Activated CD4-positive, alpha-beta T cell treated with anti-CD3 and anti-CD28 coated beads, Interleukin-2, amount 10 ng/mL, durations not matched to agents 7 days and 5 days (primary cell): ENCODE measurements at places on chromosomes 12 and 14. TPM values are rescaled to one million over a fixed set of nuclear protein-coding genes. Genes with fewer than 3 reads are reported as not detected.

DNA sequence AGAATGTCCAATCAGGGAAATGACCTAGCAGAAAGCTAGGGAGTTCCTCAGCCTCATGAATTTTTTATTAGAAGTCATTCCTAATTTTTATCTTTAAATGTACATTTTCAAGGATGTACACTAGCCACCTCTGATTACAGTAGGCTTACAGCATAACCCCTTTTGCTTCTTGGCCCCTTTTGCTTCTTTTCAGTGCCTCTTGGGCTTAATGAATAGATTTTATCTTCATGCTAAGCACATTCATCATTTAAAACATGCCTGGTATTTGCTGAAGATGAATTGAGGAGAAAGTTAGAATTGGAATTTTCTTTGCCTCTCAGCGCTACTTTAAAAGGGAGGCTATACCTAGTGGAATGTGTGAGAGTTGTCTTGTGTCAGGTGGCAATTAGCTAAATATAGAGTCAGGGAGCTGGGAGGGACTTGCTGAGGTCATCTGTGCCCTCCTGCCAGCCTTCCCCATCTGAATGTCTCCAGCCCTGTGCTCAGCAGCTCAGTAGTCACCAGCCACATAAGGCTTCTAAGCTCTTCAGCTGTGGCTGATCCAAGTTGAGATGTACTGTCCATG lies 132.1 kb downstream of the SAMD4A start:
- no peaks in the 10 kb centered on the region for H3K36me3 ChIP-seq
- peaks cover 17% of the 10 kb centered on the region for H3K4me1 ChIP-seq
- DNase-seq: no peak

TSPAN9 gene
- not detected for total RNA-seq

DNA sequence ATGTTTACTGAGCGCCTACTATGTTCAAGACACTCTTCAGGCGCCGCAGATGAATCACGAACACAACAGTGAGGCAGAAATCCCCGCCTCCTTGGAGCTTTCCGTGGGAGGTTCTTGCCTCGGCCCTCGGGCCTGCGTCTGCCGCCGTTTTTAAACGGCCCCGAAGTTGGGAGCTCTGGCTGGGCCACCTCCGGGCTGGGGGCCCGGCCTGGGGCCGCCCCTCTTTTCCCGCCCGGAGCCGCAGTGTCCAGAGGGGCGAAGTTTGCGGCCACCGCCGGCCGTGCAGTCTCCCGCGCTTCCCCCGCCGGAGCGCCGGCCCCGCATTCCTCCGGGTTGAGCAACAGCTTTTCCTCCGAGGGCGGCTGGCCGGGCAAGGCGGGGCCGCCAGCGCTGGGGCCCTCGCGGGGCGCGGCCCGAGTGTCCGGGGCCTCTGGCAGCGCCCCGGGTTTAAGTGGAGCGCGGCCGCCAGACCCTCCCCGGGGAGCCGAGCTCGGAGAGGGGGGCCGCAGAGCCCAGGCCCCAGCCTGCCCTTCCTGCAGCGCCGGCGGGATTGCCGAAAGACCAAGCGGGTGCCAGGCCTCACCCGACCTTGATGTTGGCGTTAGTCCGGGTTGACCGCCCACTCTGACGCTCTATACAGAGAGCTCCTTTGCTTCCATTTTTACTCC lies 18.7 kb upstream of the CTDSP2 start:
- peaks cover 10% of the 10 kb centered on the region for H3K27me3 ChIP-seq
- H3K4me3 ChIP-seq: peak overlapping the region; percentile 69
- H3K27ac ChIP-seq: peak overlapping the region; percentile 41
- peak; percentile 49 for DNase-seq
- H3K36me3 ChIP-seq: no peaks in the 10 kb centered on the region

DNA sequence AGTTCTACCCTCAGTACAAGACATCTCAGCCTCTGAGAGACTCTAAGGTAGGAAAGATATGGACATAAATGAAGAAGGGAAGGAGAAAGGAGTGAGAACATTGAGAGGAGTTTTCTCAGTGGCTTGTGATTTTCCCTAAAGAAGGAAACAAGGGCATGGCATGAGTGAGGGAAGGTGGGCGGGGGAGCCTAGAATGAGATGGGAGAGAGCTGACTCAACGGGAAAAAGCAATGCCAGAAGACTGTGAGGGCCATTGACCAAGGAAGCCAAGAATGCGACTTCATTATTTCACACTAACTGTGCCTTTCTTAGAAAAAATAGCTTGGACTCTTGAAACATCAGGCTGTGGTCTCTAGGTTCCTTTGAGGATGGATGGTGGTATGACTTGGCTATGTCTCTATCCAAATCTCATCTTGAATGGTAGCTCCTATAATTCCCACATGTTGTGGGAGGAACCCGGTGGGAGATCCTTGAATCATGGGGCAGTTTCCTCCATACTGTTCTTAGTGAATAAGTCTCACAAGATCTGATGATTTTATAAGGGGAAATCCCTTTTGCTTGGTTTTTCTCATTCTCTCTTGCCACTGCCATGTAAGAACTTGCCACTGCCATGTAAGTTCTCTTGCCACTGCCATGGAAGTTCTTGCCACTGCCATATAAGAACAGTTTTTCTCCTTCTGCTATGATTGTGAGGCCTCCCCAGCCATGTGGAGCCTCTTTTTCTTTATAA lies 279.6 kb downstream of the NUAK1 start:
- H3K27me3 ChIP-seq: no peaks in the 10 kb centered on the region
- no peaks in the 10 kb centered on the region for H3K4me1 ChIP-seq
- no peak overlapping the region for H3K27ac ChIP-seq
- H3K4me3 ChIP-seq: no peak overlapping the region

APOF gene
- not detected for total RNA-seq

DNA sequence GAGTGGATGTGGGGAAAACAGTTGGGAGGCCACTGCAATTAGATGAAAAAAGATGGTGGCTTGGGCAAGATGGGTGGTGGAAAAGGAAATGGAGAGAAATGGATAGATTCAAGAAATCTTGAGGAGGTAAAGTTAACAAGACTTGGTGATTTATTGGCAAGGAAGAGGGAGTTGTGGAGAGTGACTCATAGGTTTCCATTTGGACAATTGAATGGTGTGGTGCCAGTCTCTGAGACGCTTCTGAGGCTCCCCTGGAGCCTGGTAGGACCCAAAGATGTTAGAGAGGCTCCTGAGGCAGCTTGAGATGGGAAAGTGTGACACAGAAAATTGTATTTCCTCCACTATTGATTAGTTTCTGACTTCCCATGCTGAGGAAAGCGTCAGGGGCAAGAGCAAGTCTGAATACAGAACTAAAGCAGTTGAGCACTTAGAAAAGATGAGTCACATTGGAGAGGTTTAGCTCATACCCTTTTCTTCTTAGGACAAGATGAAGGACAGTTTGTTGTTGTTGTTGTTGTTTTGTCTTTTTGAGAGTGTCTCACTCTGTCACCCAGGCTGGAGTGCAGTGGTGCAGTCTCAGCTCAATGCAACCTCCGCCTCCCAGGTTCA lies 4.5 kb downstream of the PRPF40B start:
- H3K27me3 ChIP-seq: no peaks in the 10 kb centered on the region
- H3K4me3 ChIP-seq: no peak overlapping the region
- H3K4me1 ChIP-seq: peaks cover 9% of the 10 kb centered on the region
- H3K36me3 ChIP-seq: no peaks in the 10 kb centered on the region
- H3K27ac ChIP-seq: no peak overlapping the region

DNA sequence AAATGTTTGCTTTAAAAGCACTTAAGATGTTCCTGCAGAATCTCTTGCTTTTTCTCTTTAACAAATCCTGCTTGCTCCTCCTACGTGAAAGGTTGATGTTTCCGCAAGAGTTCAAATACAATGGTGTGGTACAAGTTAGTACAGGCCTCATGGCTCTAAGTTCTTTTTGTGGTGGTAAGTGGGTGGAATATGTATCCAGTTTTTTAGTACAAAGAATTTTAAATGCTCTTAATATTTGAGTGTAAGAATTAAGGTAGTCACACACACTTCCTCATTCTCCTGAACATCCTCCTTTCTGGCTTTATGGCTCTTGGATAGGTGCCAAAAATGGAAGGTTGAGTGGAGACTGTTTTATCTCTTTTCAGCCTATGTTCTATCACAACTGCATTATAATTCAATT lies 1.8 kb downstream of the OTOGL start:
- H3K27me3 ChIP-seq: peaks cover 2% of the 10 kb centered on the region
- H3K27ac ChIP-seq: no peak overlapping the region
- H3K4me1 ChIP-seq: no peaks in the 10 kb centered on the region
- H3K4me3 ChIP-seq: no peak overlapping the region
- no peaks in the 10 kb centered on the region for H3K36me3 ChIP-seq

DNA sequence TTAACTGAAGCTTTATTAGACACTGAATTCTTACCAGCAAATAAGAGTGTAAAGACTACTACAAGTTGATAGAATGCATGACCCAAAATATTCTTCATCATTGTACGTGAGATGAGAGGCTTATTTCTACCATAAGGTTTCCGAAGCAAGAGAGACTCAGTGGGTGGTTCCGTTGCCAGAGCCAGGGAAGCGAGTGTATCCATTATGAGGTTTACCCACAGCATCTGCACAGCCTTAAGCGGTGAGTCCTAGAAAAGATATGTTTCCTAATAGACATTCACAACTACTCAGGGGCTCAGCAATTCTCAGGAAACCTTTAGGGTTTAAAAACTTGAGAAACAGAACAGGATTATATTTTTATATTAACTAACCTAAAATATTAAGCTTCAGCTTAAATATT lies 77.8 kb upstream of the POC1B start:
- H3K27ac ChIP-seq: no peak overlapping the region
- no peak overlapping the region for H3K4me3 ChIP-seq
- peaks cover 4% of the 10 kb centered on the region for H3K4me1 ChIP-seq
- H3K27me3 ChIP-seq: no peaks in the 10 kb centered on the region
- no peak for DNase-seq
- peaks cover 47% of the 10 kb centered on the region for H3K36me3 ChIP-seq

COX8C gene
- total RNA-seq: not detected
